Amygdala (tissue), 56 donors: ENCODE measurements at places on chromosomes 16 and 17.

- DNase-seq: no peak
These were observed 583 bp downstream of the ATXN2L start for GRCh38 chr16:28823291-28823872.

GRCh38 chr17:50426814-50427787, 1.1 kb downstream of the ACSF2 start:
- no peak for DNase-seq

- no peak for DNase-seq
These were observed 171.1 kb downstream of the CDH11 start for GRCh38 chr16:64950731-64951130.

DNA sequence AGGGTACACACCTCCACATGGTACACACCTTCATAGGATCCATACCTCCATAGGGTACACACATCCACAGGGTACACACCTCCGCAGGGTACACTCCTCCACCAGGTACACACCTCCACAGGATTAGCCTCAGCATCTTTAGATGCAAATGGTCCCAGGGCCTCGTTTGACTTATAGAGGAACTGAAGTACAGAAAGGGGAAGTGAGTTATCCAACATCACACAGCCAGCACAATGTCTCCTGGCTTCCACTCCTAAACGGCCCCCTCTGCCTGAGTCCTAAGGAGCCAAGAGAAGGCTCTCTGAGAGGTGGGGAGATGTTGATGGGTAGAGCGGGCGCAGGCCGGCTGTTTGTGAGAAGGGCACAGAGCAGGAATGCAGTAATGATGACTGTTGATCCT, 12.0 kb downstream of the FOXN1 start:
- DNase-seq: no peak

DNA sequence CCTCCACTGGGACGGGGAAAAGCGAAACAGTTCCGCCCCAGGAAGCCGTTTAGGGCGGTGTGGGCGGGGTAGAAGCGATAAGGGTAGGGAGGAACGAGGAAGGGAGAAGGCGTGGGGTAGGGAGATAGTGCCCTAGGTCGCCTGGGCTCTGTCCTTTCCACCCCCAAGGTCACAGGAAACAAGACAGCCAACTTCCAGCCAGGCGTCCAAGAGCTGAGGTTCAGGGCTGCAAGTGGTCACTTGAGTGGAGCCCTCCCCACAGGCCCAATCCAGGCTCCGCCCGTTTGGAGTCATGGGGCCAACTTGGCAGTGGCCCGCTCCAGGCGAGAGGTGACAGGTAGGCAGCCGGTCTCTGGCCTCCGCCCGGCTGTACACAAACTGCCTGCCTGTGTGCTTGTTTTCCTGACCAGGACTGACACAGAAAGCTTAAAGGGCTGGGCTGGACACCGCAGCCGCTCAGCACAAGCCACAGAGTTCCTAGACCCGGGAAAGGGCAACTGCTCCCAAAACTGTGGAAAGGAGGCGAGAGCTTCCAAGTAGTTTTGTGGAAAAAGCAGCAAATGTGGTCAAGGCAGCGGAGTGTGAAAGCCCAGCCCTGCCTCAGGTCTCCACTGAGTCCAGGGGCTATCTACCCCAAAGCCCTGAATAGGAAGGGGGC, at the start of gene RILP:
TSS of gene RILP (minus strand) at position 23 of the 658 bp plus-strand sequence. CDS start 62 bp downstream, outside the sequence.
- no peak for DNase-seq

- no peak for DNase-seq
These were observed 173.8 kb upstream of the IRX3 start for GRCh38 chr16:54460263-54460860.

GRCh38 chr17:14942526-14943190, 322.5 kb downstream of the PMP22 start:
- no peak for DNase-seq

DNA sequence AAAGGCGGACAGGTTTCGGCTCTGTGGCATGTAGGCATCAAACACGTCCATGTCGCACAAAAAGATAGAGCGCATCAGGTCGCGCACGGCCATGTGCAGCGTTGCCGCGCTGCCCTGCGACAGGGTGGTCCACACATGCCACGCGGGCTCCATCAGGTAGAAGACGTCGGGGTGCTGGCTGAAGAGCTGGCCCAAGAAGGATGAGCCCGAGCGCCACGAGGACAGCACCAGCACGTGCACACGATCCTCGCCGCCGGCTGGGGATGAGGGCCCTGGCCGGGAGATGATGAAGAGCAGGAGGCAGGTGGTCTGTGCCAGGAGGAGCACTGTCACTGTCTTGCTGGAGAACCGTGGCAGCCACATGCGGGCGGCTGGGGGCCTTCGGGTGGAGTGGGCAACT, 5.9 kb downstream of the CHST5 start:
- DNase-seq: no peak

GRCh38 chr17:73803964-73804435, 159.8 kb upstream of the SDK2 start:
- no peak for DNase-seq

GRCh38 chr16:12426122-12426521, 377.6 kb downstream of the CPPED1 start:
- no peak for DNase-seq
